NCI-H226 (cell line): ENCODE measurements at places on chromosomes 2 and 18.

DNA sequence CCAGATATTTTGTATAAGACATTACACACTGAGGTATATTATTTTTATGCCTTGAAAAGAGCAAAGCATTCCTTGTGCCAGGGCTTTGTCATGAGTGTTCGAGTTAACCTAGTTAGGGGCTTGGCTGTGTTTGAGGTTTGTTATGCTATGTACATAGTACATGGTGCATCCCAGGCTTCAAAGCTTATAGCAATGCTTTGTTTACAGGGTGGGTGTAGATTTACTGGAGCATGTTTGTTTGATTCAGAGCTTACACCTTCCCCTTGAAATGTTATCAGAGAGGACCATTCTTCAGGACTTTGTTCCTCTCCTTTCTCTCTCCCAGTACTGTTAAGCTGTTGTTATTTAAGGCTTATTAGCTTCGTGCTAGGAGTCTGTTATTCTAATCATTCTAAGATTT lies 738.7 kb upstream of the LRRTM4 start:
- no peak for DNase-seq

- DNase-seq: no peak
Measured at GRCh38 chr2:216768908-216769411, 73.6 kb upstream of the IGFBP5 start.

DNA sequence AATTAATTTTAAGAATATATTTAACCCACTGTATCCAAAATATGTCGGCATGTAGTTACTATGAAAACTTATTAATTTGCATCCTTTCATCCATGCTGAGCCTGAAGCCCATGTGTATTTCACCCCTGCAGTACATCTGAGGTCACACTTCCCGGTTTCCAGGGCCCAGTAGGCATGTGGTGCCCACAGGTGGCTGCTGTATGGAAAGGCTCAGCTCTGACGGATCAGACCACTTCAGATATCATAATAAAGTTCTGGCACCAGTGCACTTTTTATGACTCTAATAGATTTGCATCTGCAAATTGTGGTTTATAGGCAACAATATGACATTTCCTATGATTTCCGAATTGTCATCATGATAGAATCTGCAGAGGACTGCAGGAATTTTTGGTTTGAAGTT lies 22.5 kb downstream of the SH3RF3 start:
- no peak for DNase-seq

- DNase-seq: peak; percentile 29
Measured at GRCh38 chr2:43084699-43085091, 141.7 kb downstream of the ZFP36L2 start.

- peak; percentile 48 for DNase-seq
Measured at GRCh38 chr2:158817588-158817987, 22.5 kb downstream of the DAPL1 start.

DNA sequence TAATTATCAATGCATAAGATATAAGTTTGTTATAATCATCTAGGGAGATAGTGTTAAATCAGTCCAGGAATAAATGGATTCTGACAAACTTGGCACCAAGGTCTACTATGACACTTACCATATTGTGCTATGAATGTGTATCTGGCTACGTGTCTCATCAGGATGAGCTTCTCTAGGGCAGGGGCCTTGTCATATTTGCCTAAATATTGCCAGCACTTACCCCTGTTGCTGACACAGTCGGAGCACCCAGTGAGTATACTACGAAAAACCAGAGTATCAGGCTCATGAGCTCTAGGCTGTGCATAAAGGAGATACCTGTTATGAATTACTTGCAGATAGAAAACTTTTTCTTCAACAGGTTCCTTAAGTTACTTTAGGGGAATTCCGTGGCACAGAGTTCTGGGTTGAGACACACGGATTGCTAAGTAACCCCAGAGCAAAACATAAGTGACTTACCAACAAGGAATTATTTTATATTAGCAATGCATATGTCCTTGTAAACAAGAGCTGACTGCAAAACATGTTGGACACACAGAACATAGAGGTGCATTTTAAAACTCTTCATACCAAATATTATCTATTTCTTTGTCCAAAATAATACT lies 7.7 kb upstream of the TTC39C start:
- peak; percentile 31 for DNase-seq

DNA sequence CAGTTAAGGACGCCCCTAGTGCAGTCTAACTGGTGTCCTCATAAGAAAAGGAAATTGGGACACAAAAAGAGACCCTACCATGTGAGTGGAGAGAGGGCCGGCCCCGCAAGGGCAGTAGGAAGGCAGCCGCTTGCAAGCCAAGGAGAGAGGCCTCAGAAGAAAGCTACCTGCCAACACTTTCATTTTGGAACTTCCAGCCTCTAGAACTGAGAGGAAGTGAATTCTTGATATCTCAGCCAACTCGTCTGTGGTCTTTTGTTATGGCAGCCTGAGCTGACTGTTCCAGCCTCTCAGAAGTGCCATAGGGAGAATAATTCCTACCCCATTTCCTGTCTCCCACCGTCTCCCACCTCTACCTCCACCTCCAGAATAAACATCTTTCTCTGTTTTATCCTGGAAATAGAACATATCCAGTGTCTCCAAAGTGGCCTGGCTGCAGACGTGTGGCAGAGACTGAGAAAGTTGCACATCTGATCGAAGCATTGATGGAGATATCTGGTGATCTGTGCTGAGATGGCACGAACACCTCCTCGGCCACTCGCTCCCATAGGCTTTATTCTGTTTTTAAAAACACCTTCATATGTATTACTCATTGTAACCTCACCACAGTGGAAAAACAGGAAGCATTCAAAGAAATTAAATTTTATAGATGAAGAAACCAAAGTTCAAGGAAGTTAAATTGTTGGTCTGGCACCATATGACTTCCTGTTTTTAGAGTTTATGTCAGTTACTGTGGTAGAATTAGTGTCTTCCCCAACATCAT lies 39.5 kb upstream of the MARCO start:
- DNase-seq: no peak

- DNase-seq: peak; percentile 89
Measured at GRCh38 chr2:8086796-8087479, 594.9 kb upstream of the ID2 start.

- no peak for DNase-seq
Measured at GRCh38 chr2:159118859-159119500, 150.5 kb downstream of the TANC1 start.

GRCh38 chr2:174752403-174753037 lies 11.8 kb downstream of the CHRNA1 start:
- no peak for DNase-seq

GRCh38 chr2:162521871-162522650 lies 178.1 kb downstream of the GCA start:
- no peak for DNase-seq

DNA sequence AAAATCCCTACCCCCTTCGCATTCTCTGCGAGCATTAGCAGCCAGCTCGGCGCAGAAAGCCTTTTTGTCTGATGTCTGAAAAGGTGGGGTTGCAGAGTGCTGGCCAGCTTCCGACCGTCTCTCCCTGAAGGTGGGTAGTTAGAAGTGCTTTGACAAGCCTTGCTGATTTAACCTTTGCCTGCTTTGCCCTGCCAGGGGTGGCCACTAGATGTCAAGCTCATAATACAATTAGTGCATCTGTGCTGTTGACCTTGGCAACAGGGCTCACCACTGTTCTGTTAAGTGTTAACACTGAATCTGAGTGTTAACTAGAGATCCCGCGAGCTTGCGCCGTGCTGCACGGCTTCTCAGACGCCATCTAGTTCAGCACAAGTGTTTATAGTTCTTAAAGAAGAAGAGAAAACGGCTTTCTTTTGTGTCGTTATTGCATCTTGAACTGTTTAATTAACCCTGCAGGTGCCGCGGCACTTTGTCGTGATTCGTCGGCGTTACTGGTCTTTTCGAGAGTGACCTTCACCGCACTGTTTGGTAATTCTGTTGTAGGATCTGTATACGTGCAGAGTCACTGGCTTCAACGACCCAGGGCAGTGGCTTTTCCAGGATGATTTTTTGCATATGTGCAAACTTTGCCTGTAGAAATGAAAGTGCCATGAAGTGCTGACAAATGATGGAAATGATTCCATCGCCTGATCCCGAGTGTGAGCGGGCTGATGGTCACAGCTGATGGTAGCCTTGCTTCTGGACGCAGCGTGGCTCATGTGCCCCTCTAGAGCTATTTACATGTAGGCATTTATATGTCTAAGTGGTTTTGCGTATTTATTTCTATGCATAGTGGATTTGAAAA lies 5.5 kb downstream of the SALL3 start:
- DNase-seq: no peak

DNA sequence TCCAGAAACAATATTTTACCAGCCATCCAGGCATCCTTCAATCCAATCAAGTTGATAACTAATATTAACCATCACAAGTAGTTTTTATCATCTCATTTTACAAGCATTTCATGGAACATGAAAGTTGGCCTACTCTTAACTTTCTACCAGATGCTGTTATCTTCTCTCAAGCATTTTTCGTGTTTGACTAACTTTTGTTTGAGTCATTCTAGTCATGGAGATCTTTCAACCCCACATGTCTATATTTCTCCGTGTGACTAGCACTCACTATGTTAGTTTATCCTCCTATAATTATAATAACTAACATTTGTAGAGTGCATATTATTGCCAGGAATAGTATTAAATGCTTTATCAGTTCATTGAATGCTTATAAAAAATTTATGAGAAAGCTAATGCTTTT lies 307.0 kb upstream of the CWC22 start:
- peak; percentile 69 for DNase-seq

DNA sequence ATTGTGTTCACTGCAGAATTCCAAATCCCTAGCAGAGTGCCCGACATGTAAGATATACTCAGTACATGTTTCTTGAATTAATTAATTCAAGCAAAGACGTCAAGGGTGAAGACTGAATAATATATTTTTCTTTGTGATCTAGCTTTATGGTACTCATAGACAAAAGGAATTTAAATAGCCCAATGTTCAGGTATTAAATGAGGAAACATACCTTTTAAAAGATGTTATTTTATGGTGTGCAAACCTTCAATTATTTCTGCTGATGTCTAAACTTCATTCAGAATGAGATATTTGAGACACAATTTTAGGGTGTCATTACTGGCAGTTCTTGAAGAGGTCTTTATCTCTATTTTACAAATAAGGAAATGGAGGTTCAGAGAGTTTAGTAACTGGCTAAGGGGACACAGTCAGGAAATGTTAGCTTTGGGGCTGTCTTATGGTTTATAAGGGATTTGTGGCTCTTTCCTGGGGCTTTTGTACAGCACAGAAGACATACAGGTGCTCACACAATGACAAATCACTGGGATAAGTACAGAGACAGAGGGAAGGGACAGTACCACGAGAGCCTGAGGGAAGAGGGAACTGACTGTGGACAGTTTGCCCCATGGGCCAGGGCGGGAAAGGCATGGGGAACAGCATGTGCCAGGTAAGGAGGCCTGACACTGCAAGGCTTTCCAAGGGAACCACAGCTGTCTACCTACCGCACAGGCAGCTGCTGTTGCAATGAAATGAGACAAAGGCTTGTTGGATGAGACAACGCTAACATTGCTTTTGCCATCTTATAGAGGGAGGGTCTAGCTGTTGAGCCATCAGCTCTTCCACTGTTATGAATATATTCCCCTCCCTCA lies 155.3 kb downstream of the DDX1 start:
- DNase-seq: no peak

GRCh38 chr18:58992301-58993231 lies 127.9 kb downstream of the ZNF532 start:
- no peak for DNase-seq

GRCh38 chr18:39375066-39375465 lies 1809.5 kb upstream of the CELF4 start:
- no peak for DNase-seq

GRCh38 chr18:77210249-77210648 lies 39.4 kb upstream of the GALR1 start:
- DNase-seq: no peak

- peak; percentile 38 for DNase-seq
Measured at GRCh38 chr2:39743269-39743776, 35.7 kb downstream of the THUMPD2 start.

GRCh38 chr18:54147439-54147838 lies 77.0 kb downstream of the MBD2 start:
- DNase-seq: no peak

DNA sequence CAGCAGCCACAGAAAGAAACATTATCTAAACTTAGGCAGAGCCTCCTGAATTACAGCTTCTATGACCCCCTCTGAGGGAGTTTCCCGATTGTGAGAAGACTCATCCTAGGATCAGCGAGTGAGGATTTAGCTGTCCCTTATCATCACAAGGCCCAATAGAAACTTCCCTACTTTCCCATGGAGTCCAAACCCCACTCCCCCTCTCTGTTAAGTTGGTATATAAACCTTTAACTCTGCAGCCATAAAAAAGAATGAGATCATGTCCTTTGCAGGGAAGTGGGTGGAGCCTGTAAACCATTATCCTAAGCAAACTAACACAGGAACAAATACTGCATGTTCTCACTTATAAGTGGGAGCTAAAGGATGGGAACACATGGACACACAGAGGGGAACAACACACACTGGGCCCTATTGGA lies 78.8 kb downstream of the MYL12B start:
- peak; percentile 41 for DNase-seq

GRCh38 chr18:37529863-37530262 lies 35.7 kb downstream of the CELF4 start:
- DNase-seq: no peak

- DNase-seq: no peak
Measured at GRCh38 chr18:63299837-63300745, 19.5 kb downstream of the BCL2 start.

DNA sequence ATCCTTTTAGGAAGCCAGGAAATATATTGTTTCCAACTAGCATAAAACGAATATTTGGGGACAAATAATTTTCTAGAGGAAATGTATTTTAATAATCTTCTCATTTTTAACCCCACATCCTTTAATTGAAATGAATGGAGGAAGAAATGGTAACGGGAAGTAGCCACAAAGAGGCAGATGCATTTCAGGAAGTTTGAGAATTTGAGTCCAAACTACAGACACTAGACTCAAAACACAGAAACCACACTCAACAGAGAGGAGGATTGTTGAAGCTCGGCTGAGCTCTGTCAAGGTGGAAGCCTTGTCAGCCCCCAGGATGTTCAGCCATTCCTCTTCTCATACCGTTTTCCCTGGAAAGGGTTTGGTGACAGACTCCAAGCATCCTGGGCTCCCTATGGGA lies 288.5 kb downstream of the NAPG start:
- no peak for DNase-seq

- peak; percentile 56 for DNase-seq
Measured at GRCh38 chr2:37832590-37833197, 92.4 kb upstream of the RMDN2 start.

DNA sequence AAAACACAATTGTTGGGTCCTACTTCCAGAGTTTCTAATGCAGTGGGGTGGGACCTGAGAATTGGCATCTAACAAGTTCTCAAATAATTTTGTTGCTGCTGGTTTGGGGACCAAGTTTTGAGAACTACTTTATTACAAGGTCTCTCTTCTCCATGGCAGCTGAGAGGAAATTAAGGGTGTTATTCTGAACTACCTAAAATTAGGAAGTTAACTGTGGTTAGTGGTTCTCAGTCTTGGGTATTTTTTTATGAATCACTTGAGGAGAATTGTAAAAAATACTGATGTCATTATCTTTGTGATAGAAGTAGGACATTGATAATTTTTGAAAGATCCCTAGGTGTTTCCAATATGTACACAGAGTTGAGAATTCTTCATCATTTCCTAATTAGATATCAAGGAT lies 210.2 kb downstream of the MC4R start:
- DNase-seq: no peak

- DNase-seq: no peak
Measured at GRCh38 chr2:178304333-178304732, 110.0 kb downstream of the OSBPL6 start.
